ENCODE measurements at places on chromosomes 1 and 21. TPM values are rescaled to one million over a fixed set of nuclear protein-coding genes. Genes with fewer than 3 reads are reported as not detected.

EXOC8 gene
- total RNA-seq, result 7.6 TPM

GMEB1 gene
- 7.5 TPM for total RNA-seq

FABP3 gene
- not detected for total RNA-seq

GNAT2 gene
- total RNA-seq, result 0.18 TPM

GUCA2B gene
- not detected for total RNA-seq

CFHR5 gene
- total RNA-seq, result not detected

KCNK1 gene
- total RNA-seq, result 13.2 TPM

GLRX2 gene
- total RNA-seq, result 52.5 TPM

TMEM200B gene
- total RNA-seq, result 0.08 TPM

RXFP4 gene
- not detected for total RNA-seq

STPG1 gene
- total RNA-seq, result 6.7 TPM

DMBX1 gene
- total RNA-seq, result 1.1 TPM
